Activated T-helper 2 cell treated with anti-CD3 and anti-CD28 coated beads, Interferon-gamma antibody, Interleukin-2, Interleukin-4, amounts not matched to agents 10 μg/mL and 5 μg/mL and 100 μg/mL, durations not matched to agents 14 hours and 24 hours and 36 hours (primary cell): ENCODE measurements at places on chromosomes 4 and X.

- no peak for DNase-seq
Observed at GRCh38 chrX:154751669-154752271, 893 bp upstream of the GAB3 start.

- DNase-seq = no peak
Observed at GRCh38 chrX:129798888-129799287, 19.1 kb downstream of the SASH3 start.

DNA sequence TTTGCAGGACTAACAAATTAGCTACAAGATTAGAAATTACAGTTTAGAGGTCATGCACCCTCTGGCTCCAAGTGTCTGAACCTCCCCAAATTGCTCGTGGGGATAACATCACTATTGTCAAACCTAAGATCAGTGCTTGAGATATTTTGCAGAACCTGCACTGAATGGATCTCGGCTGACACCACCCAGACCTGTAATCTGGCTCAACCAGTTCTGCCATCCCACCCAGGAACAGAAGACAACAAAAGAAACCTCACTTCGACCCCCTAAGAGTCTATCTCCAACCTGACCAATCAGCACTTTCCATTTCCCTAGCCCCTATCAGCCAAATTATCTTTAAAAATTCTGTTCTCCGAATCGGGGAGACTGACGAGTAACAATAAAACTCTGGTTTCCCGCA, 318.7 kb downstream of the NAP1L3 start:
- no peak for DNase-seq

DNA sequence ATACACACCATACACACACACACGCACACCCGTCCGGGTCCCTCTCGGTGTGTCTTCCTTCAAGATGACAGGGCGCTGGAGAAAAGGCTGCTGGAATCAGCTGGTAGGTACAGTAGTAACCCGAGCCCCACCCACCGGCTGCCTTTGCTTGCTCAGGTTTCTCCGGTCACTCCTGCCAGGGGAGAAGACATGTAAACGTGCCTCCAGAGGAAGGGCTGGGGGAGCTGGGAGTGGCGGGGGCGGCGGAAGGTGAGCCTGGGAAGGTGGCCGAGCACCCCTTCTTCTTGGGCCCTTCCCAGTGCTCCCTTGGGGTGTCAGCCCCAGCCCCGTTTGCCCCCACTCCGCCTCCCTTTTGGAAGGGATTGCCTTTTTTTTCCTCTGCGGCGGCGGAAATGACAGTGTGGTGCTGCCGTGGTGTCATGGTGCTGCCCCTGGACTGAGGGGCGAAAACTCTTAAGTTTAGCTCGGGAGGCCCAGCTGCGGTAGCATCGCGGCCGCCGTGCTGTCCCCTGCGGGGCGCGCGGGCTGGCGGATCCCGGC, at the start of gene MID2:
Gene MID2, plus strand, starts transcription at position 169 of the 540 bp plus-strand sequence. CDS start 561 bp downstream, outside the sequence.
- peak; percentile 21 for DNase-seq

- DNase-seq = no peak
Observed at GRCh38 chrX:153477901-153478300, 7.5 kb upstream of the HAUS7 start.

DNA sequence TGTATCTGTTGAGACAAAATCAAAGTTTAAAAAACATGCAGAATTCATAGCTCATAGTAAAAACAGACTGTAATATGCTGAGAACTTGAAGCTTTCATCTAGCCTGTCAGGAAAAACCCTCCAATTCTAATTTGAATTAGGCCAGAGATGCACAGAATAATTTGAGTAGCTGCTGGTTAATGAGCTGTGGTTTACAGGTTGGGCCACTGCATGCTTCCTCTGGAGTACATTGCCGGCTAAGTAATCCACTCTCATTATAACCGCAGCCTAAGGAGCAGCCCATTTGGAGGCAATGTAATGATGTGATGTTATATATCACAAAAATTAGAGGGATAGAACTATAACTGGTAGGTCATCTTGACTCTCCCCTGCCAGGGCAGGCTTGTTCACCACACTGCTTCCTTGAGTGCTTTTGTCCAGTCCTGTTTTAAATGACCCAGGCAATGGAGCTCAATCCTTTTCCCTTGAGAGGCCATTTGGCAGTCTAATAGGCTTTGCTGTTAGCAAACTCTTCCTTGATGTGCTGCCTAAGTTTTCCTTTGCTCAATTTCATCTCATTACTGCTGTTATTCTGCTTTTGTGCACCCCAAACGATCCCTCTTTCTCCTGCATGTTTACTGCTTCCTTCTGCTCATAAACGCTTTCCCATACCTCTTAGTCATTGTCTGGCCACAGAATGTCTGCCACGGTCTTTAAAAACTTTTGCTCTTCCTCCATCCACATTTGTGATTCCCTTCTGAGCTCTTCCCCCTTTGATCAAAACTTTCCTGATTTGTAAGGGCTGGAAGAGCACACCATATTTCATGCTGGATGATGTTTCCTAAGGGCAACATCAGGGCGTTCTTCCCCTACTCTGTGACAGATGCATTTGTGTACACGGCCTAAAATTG, 230.9 kb downstream of the C4orf33 start:
- no peak for DNase-seq

- no peak for DNase-seq
Observed at GRCh38 chr4:142645475-142646108, 200.5 kb downstream of the INPP4B start.

DNA sequence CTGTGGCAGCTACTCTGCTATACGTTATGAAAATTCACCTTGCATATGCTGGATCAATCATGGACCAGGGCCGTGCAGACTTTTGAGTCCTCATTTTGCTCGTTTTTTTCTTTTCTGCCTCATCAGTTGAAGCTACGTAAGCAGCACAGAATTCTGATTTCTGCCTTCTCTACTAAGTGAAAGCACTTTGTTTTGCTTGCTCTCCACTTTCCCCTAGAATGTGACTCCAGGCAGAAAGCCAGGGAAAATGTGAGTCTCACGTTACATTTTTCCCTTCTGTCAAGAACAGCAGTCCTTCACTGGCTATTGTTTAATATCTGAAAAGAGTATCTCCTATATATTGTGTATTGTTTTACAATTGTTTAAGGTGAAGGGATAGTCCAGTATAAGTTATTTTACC, 1840.1 kb downstream of the PCDH7 start:
- no peak for DNase-seq

DNA sequence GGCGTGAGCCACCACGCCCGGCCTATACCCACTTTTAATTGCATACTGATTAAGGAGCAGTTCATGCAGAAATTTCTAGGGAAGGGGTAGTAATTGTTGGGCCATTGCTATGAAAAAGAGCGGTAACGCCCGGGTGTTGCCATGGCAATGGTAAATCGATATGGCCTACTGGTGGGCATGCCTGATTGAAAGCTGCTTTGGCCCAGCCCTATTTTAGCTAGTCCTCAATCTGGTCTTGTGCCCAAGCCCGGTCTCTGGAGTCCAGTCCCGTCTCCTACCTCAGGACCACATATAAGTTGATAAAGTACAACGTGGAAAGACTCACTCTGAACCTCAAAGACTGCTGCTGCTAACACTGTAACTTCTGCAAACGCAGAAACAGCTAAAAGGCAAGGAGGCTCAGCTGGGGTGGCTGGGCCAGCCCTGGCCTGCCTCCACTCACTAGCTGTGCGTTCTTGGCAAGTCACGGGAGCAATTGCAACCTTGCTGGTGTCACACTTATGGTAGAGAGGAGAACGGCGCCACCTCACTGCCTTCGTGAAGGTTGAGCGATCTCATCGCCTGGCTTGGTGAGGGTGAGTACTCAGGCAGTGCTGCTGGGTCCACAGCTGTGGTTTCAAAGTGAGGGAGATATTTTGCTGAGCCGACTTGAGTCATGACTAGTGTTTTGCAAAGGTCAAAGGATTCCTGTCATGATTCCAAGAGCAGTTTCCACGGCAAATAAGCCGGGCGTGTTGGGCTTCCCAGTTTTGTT, 57.0 kb upstream of the GRPEL1 start:
- no peak for DNase-seq

GRCh38 chr4:177483271-177483670, 41.0 kb upstream of the AGA start:
- no peak for DNase-seq

DNA sequence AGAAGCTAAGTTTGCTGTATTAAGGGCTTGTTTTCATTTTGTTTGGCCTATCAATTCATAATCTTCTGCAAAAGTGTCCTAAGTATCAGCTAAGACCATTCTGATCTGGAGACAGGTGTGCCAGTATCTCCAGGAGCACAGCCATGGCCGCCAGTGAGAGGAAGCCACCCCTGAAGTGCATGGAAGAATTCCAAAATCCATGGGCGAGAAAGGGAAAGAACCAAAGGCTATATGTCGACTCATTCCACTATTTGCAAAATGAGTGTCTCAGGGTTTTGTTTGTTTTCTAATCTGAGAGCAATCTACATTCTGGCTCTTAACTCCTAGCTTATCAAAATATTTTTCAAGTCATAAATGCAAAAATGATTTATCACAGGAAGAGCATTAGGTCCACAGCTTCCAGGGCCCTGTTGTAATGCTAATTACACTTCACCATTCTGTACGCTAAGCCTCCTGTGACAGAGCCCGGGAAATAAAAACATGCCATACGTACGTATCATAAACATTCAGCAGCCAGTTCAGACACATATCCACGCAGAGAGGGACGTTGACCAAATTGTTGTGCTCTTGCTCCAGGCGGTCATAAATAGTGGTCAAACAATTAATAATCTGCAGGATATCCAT, 137.3 kb upstream of the FTHL17 start:
- no peak for DNase-seq

DNA sequence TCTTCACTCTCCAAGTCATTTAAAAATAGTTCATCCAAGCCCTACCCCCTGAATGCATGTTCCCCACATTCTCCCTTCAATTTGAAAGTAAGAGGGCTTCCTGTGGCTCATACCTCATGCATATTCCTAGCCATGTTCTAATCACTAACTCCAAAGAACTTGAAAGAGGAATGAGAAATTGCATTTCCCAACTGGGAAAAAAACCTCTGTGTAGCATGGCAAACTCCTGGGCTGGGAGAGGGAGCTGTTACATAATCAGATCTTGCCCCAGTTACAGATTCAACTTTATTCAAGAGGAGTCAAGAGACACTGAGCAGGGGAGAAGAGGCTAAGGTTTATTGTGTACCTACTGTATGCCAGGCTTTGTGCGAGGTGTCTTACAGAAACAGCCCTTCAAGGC, 90.2 kb downstream of the SLC2A9 start:
- DNase-seq = no peak

DNA sequence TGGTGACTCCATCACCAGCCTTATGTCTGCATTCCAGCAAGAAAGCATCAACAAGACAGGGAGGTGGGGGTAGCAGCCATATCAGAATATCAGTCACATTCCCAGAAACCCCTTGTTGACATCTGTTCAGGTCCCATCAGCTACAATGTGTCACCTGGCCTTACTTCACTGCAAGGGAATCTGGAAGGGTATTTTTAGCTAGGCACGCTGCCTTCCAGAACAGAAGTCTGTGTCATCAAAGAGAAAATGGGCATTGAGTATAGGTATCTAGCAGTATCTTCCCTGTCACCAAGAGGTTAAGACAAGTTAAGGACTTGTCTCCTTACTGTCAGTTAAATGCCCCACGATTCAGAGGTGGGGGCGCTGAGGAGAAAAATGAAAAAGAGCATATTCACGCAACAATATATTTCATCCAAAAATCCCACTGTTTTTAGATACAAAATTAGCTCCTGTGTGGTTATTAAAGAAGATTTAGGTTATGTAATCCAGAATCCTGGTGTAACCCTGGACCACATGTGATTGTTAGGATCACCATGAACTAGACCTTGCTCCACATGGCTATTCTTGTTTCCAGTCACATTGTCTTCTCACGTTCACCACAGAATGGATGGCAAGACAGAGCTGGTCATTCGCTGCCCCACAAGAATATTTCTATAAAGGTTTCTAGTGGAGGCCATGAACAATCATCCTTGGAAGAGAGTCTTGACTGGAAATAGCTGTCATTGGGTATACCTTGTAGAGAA, 60.0 kb upstream of the PDHA1 start:
- DNase-seq = no peak

DNA sequence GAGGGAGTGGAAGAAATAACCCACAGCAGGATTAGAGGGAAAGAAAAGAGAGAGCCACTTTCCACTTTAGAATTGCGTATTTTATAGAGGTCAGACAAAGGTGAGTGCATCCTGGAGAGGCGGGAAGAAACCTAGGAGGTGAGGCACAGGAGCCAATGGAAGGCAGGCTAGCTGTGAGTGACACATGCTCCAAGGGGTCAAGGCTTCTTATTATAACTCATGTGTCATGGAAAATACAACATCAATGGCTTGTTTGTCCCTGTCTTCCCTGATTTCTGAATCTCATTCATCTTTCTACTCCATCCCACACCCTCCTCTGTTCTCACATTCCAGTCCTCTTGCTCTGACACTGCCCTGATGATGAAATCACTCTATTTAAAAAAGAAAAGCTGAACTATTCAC, 14.4 kb downstream of the ANXA3 start:
- no peak for DNase-seq

- DNase-seq = no peak
Observed at GRCh38 chr4:37981844-37982720, 21.9 kb downstream of the PTTG2 start.

DNA sequence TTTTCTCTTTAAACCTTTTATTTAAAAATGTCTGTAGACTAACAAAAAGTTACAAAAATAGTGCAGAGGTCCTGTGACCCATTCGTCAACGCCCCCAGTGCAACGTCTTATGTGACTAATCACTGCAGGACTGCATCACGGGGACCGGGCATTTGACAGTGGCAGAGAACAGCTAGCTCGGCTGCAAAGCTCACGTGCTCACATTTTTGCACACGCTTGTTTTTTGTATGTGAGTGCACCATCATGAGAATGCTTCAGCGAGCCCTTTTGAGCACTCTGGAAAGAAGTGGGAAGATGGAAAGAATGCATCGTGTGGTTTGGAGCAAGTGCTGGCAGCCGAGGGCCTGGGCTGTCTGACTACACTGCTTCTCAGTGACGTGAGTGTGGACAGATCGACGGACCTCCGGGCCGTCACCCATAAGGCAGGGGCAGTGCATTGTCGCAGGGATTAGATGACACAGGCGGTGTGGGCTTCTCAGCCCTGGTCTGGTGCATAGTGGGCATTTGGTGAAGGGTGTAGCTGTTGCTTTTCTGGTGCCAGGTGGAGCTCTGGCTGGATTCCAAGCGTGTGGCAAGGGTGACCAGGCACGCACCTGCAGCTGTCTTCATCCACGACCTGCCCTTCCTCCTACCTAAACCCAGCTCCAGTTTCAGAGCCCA, 17.7 kb downstream of the SPON2 start:
- no peak for DNase-seq

DNA sequence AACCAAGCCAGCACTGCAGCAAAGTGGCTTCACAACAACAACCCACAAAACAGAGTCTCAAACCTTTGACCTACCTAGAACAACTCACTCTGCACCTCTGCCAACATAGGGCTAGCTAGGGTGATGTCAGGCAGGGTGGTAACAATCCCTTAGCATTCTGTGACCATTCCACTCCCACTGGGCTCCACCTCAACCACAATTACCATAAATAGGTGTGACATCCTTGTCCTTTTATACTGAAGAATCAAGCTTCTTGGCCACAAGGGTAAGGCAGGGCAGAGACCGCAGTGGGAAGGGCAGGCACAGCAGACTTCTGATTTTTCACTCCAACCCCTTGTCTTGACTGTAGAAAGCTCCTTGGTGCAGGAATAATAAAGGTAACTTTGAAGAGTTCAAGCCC, 795.4 kb upstream of the DIAPH2 start:
- no peak for DNase-seq
